Inflammatory macrophage treated with lipopolysaccharide for 1 hour (primary cell): ENCODE measurements at places on chromosomes 16 and 17.
A peak's percentile ranks its signal among the peaks of the same experiment; 100 is the strongest.

- DNase-seq: peak; percentile 58
These were observed 70.8 kb downstream of the MAP2K6 start for GRCh38 chr17:69485251-69485661.

DNA sequence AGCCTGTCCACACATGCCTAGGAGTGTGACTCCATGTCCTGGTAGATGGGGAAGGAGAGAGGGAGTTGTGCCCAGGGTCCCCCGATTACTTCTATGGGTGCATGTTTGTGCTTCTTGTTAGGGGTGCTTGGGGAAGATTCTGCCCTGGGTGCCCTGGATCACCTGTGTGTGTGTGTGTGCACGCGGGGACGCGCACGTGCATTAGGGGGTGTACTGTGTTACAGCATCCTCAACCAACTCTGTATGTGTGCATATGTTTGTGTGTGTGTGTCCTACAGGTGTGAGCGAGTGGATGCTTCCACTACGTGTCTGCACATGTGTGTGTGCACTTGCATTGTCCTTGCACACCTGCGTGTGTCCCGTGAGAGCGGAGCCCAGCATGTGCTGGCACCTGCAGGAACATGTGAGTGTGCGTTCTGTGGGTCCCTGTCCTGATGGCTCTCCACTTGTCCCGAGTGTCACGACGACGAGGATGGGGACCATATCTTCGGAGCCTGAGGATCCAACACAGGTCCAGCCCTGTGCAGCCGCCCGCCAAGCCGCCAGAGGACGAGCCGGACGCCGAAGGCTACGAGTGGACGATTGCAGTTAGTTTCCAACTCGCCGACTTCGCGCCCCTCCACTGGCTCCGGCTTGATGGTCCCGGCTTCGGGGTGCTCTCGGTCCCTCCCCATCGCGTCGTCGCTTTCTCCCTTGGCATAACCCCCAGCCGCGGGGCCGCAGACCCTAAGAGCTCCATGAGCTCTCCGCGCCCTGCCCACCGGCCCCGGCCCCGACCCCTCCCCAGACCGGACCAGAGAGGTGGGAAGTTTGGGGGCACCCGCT is 6.0 kb upstream of the TBC1D3B start:
- DNase-seq: peak; percentile 40

DNA sequence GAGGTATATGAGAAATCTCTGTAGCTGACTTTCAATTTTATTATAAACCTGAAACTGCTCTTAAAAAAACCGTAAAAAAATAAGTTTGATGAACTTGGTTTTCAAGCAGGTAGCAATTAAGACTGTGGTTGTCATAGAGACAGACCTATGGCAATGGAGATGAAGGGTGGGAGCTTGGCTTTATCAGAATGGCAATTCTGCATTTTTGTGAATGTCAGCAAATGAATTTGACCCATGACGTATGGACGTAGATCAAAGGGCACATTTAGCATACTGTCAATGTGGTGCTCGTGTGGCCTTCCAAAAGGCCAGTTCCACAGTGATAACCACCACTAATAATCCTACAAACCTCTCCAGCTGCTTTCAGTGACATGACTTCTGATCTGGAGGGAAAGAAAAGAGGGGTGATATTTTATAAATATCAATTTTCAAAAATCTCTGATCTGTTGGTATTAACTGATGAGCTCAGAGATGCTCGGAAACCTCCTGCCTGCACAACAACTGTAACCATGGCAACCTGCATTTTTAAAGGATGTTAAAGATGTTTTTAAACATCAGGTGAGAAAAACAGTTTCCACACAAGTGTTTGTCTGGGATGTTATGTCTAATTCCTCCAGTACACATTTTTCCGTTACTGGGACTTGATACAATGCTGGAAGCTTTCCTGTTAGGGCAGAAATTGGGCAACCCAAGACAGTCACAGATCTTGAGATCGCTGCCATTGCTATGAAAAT is 533.7 kb downstream of the CDH13 start:
- DNase-seq: no peak

DNA sequence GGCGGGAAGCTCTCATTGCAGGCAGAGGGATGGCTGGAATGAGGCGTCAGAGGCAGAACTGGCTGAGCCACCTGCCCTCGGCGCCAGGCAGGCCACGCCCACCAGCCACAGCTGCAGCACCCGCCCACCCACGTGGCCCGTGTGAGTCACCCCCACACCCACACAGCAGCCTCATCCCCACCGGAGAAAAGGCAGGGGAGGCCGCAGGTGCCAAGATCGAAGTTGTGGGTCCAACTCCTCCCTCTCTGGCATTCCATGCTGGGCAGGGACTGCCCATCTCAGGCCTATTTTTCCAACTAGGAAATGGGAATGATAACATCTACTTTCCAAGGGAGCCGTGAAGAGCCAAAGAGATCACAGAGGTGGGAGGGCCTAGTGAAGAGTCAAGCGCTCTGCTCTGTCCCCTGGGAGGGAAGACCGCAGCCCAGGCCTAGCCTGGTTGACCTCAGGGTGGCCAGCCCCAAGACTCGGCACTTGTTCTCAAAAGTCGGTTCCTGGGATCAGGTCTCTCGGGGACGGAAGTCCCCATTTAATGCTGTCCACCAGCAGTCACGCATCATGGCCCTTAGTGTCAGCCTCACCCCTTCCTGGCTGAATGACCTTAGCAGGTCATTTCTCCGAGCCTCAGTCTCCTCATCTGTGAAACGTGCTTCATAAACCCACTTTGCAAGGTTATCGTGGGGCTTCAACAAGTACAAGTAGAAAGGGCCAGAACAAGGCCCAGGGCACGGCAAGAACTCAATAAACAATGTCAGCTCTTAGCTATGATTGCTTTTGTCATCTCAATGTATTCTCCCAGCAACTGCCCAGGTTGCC is at the start of gene TRPV3:
TSS of gene TRPV3 (minus strand) at position 45 of the 816 bp plus-strand sequence. CDS start 2,962 bp downstream, outside the sequence.
- no peak for DNase-seq

- peak; percentile 44 for DNase-seq
These were observed 16.7 kb downstream of the C16orf54 start for GRCh38 chr16:29729116-29729521.

- DNase-seq: no peak
These were observed 1.7 kb downstream of the TTC19 start for GRCh38 chr17:16001226-16001897.

GRCh38 chr17:77428020-77428748 is 287.4 kb downstream of the SEC14L1 start:
- peak; percentile 78 for DNase-seq

- peak; percentile 51 for DNase-seq
These were observed 629 bp downstream of the GEMIN4 start for GRCh38 chr17:751269-752001.

- DNase-seq: no peak
These were observed 293.1 kb upstream of the N4BP1 start for GRCh38 chr16:48903039-48903438.

DNA sequence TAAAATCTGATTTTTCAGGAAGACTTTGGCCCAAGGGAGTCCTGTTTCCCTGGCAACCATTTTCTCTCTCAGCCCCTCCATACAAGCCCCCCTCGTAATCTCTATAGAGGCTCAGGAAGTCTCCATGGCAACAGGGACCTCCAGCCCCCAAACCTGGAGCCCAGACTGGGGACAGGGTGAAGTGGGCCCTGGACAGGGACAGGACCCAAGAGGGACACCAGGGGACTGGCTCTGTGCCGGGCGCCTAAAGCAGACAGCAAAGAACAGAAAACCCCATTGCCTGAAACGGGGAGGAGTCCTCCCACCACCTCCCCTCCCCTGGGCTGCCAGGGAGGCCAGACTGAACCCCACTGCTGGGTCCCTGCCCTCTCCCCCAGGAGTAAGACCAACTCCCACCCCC is 40.6 kb downstream of the CPNE2 start:
- no peak for DNase-seq

DNA sequence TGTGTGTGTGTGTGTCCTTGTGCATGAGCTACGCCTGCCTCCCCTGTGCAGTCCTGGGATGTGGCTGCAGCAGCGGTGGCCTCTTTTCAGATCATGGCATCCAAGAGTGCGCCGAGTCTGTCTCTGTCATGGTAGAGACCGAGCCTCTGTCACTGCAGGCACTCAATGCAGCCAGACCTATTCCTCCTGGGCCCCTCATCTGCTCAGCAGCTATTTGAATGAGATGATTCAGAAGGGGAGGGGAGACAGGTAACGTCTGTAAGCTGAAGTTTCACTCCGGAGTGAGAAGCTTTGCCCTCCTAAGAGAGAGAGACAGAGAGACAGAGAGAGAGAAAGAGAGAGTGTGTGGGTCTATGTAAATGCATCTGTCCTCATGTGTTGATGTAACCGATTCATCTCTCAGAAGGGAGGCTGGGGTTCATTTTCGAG is 22.5 kb downstream of the STAT5A start:
- no peak for DNase-seq

DNA sequence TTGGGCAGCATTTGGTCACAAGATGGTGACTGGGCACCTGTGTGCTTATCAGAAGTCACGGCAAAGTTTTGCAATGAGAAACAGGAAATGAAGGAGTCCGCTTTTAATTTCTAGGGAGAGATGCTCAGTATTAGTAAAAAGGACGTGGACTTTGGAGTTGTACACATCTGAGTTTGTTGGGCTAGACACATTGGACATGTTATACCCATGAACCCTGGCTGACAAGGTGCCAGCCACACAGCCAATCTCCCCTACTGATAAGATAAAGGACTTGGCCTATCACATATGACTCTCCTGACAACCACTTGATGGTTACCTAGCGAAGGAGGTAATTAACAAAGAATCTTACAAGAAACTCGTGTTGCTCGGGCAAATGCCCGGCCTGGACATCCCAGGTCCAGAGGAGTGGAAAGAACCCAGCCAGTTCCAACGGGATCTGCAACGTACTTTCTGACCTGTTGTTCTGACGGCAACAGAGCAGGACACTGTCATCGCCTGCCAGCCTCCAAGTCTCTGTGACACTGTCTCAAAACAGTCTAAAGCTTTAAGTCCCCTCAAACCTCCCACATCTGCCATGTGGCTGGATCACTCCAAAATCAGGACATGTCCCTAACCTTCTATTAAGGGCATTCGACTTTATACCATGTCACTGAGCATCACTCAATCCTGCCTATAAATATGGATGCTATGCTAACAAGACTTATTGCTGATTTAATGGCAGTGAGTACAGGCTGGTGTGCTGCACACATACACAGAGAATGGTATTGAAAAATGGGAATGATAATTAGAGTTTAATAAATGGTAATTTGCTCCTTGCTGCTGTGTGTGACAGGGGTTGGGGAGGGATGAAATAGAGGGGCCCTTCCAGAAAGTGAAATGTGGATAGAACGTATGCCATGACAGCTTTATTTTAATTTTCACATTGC is 47.6 kb upstream of the LYRM9 start:
- no peak for DNase-seq

GRCh38 chr17:38958326-38958725 is 8.9 kb downstream of the FBXO47 start:
- DNase-seq: no peak

- DNase-seq: no peak
These were observed 13.2 kb downstream of the CDH1 start for GRCh38 chr16:68750193-68750695.

DNA sequence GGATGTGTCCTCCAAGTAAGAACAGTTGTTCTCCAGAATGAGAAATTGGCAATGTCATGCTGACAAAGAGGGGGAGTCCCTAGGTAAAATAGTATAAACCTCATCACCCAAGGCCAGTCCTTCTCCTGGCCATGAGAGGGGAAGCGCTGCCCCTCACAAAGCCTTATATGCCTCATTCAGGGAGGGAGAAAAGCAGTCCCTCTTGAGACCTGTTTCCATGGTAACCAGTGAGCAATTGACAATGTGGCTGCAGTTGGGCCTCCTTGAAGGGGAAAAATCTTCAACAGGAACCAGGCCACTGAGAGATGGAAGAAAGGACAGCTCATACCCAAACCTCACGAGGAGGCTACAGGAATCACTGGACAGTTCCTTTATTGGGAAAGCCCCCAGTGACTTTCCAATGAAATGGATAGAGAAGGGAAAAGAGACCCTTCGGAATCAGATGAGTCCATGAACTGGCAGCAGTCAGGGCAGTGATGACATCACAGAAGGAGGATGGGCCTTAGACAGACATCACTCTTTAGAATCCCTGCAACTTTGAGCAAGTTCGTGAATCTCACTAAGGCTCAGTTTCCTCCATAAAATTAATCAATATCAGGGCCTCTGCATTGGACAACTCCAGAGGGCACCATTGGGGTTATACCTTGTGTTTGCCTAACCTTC is 275.7 kb downstream of the TOX3 start:
- no peak for DNase-seq

- DNase-seq: no peak
These were observed 15.5 kb upstream of the TFAP4 start for GRCh38 chr16:4288148-4288921.

DNA sequence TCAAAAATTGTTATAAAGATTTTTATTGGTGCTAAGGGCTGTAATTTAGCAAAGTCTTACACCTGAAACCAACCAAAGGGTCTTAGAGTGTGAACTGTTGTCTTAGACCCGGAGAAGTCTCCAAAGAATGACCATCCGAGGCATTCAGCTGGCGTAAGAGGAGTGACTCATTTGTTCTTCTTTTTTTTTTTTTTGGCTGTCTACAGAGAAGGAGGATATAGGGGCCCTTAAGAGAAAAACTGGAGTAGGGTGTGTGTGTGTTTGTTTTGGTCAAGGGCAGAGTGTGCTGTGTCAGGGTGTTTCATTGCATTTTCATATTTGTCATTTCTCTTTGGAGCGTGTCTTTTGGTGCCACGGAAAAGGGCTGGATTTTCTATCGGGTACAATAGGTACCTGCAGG is 508.0 kb downstream of the WWOX start:
- DNase-seq: peak; percentile 6

DNA sequence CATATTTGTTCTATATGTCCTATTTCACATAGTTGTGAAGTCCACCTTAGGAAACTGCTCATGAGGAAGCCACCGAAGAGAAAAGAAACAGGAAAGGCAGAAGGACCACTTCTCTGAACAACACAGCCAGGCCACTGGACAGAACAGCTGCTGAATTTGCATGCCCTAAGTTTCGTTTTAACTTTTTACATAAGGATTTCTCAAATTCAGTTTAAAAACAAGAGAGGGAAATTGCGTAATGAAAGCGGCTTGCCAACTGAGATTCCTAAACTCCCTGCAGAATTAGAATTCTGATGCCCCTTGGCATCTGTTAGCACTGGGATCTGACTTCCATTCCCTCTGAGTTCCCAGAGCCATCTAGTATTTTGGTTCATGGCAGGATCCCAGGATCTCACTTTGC is 5.0 kb upstream of the CCL8 start:
- DNase-seq: peak; percentile 90

DNA sequence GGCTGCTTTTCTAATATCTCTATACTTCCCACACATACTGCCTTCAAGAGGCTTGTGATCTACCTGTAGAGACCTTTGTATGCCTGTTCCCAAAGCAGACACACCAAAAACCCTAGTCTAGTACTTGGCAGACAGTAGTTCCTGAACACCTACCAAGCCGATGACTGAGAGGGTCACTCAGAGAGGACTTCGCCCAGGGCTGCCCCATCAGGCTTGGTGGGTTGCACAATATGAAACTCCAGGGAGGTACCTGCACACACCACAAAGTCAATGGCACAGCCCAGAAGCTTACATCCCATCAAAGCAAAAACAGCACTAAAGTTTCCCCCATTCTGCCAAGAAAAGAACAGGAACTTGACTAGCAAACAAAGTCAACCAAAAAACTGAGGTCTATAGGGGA is 30.3 kb downstream of the ASPA start:
- no peak for DNase-seq

GRCh38 chr16:15434079-15434424 is 336 bp upstream of the BMERB1 start:
- no peak for DNase-seq

GRCh38 chr16:265002-265529 is 10.7 kb downstream of the RGS11 start:
- no peak for DNase-seq
